MV-4-11 (cell line): ENCODE measurements at places on chromosomes 1 and 21.

DNA sequence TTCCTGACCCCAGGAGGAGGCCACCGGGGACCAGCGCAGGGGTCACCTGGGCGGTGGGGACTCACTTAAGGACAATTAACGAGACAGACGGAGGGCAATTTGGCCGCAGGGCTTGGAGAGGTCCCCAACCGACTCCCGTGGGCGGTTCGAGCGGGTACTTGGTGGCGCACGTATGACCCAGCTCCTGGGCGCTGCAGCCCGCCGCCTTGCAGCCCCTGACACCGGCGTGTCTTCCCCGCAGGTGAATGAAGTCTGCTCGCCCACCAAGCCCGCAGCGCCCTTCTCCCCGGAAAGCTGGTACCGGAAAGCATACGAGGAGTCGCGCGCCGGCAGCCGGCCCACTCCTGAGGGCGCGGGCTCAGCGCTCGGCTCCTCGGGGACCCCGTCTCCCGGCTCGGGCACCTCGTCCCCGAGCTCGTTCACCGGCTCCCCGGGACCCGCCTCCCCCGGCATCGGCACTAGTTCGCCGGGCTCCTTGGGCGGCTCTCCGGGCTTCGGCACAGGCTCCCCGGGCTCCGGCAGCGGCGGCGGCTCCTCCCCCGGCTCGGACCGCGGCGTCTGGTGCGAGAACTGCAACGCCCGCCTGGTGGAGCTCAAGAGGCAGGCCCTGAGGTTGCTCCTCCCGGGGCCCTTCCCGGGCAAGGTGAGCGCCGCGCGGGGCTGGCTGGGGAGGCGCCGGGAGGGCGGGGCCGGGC lies 1.4 kb downstream of the KIF26B start:
- DNase-seq = peak; percentile 66

DNA sequence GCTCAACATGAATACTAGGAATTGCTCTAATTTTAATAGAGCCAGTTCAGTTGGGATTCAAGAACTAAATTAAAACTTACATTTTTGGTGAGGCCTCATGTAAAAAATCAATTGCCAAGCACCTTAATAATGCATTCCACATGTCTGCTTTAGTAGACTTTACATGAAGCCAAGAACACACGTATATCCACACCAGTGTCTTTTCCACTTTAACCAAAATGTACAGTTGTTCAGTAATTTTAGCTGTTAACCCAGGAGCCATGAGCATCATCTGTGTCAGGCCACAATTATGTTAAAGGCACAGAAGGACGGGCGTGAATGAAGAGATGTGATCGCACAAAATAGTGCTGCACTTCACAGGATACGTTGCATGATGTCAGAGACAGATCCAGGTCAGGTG lies 136.7 kb downstream of the TLR5 start:
- DNase-seq = no peak

GRCh38 chr1:60535713-60536112 lies 462.1 kb upstream of the C1orf87 start:
- peak; percentile 77 for DNase-seq

GRCh38 chr1:22228505-22228911 lies 85.6 kb upstream of the WNT4 start:
- no peak for DNase-seq

GRCh38 chr1:116971965-116972673 lies 29.4 kb upstream of the CD101 start:
- no peak for DNase-seq
